Activated T-cell treated with anti-CD3 and anti-CD28 coated beads for 1 hour (primary cell): ENCODE measurements at places on chromosomes 3 and 15.

- DNase-seq, result no peak
Measured at GRCh38 chr15:52464040-52464439, 64.6 kb downstream of the MYO5A start.

DNA sequence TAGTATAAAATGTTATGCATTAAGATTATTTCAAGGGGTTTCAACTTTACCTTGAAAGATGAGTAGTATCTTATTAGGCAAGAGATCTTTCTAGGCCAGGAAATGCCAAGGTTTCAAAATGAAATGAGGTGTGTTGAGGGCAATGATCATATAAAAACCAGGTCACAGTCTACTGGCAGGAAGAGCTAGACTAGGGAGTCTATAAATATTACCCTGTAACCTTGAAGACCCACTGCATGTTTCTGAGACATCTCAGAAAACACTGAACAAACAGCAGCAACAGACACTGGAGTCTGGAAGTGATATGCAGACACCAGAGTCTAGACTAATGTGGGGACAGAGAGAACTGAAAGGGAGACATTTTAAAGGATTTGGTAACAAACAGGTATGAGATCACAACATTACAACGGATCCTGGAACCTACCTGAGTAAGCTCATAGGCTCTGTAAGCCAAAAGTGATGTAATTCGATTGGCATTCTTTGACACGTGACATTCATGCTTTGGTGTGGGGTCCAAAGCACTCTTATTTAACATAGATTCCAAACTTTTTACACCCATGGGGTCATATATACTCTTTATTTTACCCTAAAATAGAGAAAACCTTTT lies 15.0 kb downstream of the TASOR start:
- DNase-seq, result no peak

- DNase-seq, result no peak
Measured at GRCh38 chr3:127425505-127426443, 137.9 kb upstream of the PRR20G start.

DNA sequence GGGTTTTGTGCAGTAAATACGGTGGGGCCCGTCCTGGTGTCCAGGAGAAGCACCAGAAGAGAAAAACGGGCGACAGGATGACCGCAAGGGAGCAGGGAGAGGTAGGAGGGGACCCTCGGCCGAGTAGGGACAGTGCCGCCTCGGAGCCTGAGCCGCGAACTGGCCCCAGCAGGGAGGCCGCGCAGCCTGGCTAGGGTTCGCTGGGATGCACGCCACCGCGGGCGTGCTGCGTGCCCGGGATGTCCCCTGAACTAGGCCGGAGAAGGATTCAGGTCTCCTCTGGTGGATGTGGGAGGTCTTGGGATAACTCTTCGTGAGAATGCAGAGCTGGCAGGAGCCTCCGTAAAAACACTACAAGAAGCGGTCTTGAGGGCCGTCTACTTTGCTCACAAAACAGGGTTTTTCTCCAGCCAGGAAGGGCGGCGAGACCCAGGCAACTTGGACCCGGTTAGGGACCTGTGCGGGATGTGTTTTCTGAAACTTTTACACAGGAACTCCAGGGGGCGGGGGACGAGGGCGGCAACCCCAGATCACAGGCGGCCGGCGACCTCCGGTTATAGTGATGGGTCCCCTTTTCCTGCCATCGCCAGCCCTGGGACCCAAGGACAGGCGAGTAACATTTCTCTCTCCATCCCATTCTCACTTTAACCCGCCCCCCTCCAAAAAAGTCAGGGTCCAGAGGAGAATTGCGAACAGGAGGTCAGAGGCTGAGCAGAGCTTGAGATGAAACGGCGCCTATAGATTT lies 35.5 kb downstream of the NR2F2 start:
- DNase-seq, result no peak

GRCh38 chr15:69093127-69093526 lies 67.3 kb upstream of the GLCE start:
- no peak for DNase-seq

DNA sequence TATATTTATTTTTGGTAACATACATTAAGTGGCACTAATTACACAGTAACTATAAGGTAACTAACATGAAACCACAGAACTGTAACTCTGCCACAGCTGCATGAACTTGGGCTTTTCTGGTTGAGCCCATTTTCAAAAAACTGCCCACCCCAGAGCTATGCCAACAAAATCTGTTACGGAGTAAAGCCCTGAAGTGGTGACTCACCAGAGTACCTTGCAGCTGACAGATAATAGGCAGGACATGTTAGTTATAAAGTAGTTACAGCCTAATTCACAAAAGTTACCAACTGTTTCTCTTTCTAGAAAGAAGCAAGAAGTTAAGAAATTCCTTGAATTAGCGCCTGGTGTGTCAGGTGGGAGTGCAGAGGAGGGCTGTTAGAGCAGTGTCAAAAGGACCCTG lies 1.5 kb upstream of the GPX1 start:
- no peak for DNase-seq

DNA sequence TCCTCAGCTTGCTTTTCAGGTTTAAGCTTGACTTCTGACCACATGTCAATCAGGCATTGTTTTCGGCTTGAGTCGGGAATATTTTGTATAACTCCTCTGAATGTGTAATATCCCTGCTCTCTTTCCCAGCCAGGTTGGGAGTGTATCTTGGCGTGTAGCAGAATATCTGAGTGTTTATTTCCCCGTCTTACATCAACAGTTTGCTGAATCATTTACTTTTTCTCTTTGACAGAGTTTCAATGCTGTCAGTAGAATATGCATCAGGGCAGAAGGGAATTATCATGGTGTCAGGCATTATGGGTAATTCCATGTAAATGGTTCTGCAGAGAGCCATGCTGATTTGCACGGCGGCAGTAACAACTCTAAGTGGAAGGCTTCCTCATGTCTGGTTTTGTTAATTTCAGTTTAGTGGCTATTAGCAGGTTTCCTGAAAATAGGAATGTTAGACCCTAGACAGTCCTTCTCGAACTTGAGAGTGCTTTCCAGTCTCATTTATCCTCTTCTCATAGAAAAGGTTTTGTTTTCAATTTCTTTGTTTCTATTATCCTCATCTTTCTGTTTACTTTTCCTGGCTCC lies 566.3 kb downstream of the AGBL1 start:
- DNase-seq, result no peak

DNA sequence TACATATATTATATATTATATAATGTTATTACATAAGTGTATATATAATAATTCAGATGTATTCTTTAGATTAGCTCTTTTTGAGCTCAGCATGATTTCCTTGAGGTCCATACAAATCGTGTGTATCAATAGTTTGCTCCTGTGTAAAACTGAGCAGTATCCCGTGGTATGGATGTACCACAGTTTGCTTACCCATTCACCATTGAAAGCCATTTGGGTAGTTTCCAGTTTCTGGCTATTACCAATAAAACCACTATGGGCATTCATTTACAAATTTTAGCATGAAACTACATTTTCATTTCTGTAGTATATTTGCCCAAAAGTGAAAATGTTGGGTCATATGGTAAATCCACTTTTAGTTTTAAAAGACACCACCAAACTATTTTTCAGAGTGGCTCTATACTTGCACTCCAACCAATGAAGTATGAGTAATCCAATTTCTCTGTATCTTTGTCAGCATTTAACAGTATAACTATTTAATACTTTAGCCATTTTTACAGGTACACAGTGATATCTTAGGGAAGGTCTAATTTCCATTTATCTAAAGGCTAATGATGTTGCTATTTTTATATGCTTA lies 1361.4 kb upstream of the GBE1 start:
- no peak for DNase-seq

DNA sequence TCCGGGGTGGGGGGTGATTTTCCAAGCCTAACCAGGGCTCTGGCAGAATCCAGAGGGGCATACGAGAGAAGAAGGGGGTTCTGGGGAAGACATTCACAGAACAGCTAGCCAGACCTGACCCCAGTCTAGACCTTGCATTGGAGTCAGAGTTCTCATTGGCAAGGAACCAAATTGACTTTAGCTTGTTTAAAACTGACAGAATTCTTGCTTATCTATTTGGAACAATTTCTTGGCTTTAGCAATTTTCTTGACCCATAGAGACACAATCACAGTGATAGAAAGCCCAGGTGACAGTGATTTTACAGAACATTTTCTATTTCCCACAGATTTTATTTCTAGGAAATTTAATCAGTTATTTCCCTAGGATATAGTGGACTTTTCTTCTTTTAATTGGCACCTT lies 23.6 kb upstream of the ATP11B start:
- DNase-seq, result no peak

GRCh38 chr3:81095956-81096355 lies 665.5 kb downstream of the GBE1 start:
- no peak for DNase-seq

DNA sequence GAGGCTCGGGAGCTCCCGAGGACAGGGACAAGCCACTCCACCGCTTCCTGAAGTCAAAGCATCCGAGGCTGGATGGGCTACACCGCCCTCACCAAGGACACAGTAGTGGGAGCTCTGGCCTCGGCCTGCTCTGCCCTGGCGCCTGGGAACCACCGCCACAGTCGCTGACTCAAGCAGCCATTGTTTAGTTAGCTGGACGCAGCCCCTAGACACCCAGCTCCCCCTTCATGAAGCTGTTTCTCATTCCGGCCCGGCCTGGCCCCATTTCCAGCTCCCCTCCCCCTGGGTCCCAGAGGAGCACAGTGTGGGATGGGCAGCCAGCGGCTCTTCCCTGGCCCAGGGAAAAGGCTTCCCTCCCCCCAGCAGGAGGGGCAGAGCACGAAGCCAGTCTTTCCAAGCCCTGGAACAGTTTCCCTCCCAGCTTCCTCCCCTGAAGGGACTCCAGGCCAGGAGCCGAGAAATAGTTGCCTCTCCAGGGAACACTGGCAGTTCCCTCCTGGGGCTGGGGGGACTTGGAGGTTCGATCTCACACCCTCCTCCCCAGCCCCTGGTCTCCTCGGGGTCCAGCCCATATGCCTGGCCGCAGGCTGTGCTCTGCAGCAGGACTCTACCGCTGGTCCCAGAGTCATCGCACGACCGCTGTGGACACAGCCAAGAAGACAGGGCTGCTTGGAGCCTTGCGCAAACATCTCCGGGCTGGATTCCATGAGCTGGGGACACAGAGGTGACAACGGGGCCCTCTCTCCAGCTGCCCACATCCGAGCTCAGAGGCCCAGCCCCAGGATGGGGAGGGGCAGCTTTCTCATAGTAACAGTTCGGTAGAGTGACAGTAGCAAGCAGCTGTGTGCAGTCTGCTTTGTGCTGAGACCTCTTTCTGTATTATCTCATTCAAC lies 10.0 kb downstream of the PLXND1 start:
- DNase-seq, result no peak

- peak; percentile 8 for DNase-seq
Measured at GRCh38 chr3:10758304-10759037, 57.6 kb upstream of the SLC6A11 start.

- DNase-seq, result no peak
Measured at GRCh38 chr3:69110941-69111546, 11.4 kb downstream of the LMOD3 start.

- DNase-seq, result no peak
Measured at GRCh38 chr15:68190048-68190447, 15.1 kb downstream of the CALML4 start.

GRCh38 chr15:67224889-67225288 lies 29.6 kb downstream of the AAGAB start:
- no peak for DNase-seq

DNA sequence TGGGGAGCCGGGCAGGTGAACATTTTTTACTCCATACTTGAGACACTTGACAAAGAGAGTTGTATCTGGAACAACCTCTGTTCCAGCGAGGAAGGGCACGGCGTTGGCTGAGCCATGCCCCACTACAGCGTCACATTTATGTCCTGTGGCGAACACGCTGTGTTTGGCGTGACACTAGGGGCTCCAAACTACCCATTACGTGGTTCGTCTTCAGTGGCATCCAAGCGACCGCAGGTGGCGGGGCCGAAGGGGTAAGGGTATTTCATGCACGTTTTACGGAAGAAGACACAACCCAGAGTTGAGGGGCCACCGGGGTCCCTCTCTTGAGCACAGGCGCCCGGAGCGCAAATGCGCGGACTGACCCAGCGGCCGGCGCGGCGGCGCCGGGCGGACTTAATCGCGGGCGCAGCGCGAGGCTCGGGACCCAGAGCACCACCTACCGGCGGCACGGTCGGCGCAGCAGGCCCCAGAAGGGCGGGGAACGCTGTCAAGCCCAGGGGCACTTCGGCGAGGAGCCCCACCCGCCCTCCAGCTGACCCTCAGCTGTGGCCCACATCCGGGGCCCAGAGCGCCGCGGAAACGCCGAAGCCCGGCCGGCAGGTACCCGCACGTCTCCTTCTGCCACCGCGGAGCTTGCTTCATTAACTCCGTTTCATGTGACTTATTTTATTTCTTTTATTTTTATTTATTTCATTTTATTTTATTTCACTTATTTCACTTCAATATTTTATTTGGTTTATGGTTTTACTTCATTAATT lies 36.4 kb upstream of the TRIM71 start:
- peak; percentile 45 for DNase-seq

GRCh38 chr3:40660554-40660953 lies 135.8 kb downstream of the ZNF621 start:
- no peak for DNase-seq

DNA sequence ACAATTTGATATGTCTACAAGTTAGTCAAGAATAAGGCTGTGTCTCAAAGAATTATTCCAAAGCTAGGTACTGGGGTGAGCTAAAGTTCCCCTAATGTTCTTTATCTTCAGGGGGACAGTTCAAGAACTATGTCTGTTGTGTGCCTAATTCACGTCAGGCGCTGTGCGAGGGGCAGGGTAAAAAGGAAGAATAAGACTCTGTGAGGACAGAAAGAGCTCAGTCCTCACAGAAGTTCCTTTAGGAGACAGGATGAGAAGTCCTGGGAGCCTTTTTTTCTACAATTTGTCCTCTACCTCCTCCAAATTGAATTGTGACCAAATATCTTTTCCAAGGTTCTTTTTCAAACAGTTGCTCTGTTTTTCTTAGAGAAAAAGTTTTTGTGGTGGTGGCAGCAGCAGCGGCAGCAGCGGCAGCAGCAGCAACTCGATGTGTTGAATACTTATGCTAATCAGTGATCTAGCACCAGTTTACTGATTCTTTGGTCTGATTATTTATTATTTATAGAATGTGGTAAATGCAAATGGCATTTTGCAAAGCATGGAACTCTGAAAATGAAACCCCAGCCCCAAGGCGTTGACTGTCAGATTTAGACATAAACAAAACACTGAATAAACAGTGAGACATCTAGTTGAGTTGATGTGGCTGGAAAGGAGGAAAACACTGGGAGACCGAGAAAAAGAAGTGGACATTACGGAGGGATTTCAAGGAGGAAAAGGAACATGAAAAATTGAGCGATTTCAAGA lies 88.6 kb downstream of the GTPBP8 start:
- DNase-seq, result no peak
